Heart right ventricle (tissue), 16 donors: ENCODE measurements at places on chromosomes 6 and 20. TPM values are rescaled to one million over a fixed set of nuclear protein-coding genes. Genes with fewer than 3 reads are reported as not detected.

ULBP2 gene
- 0.46 TPM for total RNA-seq

DNA sequence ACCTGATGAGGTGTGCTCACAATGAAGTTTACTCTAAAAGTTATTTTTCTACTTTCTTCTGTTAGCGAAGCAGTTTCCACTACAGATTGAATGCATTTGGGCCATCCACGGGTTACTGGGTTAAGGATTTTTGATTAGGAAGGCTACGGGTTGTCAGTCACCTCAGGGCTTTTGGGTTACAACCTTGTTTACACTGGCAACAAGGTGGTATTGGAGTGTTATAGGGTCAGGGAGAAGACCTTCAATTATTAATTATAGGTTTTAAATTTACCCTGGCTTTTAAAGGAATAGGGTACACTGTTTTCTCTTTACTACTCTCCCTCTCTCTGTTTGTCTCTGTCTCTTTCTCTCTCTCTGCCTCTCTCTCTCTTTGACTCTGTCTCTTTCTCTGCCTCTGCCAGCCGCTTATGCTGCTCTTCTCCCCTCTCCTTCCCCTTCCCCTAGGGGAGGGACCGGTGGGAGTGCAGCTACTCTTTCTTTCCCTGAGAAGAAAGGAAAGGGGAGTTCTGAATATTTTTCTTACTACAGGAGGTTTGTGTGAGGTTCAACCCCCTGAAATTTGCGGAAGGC, 40.2 kb upstream of the AGPAT4 start:
- no peak for DNase-seq

DNA sequence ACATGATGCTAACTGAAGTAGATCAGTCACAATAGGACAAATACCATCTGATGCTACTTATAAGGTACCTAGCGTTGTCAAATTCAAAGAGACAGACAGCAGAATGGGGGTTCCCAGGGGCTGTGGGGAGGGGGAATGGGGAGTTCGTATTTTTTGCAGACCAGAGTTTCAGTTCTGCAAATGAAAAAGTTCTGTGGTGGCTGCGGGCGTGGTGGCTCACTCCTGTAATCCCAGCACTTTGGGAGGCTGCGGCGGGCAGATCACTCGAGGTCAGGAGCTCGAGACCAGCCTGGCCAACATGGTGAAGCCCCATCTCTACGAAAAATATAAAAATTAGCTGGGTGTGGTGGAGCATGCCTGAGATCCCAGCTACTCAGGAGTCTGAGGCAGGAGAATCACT, 68.1 kb downstream of the SLC22A23 start:
- DNase-seq = no peak

- no peak for DNase-seq
These were observed 35.0 kb downstream of the FOXF2 start for GRCh38 chr6:1424306-1424927.

DNA sequence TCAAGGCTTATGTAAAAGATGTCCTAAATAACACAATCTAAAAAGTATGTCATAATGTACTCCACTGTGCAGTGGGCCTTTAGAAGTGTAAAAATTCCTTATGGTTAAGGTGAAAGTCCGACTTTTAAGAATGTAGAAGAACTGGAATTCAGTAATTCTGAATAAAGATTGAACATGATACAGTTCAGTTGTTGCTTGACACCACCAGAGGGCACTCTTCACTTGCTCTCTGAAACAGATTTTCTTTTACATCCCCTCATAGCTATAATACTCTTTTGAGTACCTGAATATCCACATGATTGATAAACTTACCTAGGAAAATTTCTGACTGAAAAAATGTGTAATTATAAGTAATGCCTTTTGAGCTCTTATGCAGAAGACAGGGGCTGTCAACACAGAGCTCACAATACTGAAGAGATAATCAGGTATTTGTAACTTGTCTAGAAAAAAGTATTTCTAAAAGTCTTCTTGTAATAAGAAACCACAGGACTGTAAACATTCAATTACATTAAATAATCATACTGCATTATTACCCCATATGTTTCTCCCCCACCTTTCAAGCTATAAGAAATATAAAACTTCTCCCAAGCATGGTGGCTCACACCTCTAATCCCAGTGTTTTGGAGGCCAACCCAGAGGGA, 92.1 kb downstream of the POPDC3 start:
- no peak for DNase-seq

ZC3H12D gene
- 0.20 TPM for total RNA-seq

SERAC1 gene
- total RNA-seq = 4.3 TPM
